ENCODE measurements at places on chromosomes 16 and 17.

DNA sequence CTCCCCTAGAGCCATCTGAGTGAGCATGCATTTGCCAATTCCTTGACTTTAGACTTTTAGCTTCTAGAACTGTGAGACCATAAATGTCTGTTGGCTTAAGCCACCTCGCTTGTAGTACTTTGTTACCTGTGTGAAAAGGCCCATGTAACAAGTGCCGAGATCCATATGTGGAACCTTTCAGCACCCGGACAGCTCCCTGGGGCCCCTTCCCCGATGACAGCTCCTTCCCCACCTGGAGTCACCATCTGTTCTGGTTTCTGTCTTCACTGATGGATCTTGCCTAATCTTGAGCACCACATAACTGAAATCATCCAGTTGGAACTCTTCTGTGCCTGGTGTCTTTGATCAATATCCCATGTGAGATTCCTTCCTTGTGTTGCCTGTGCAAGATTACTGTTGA is 78.9 kb upstream of the EEF2KMT start:
- no peak for DNase-seq

DNA sequence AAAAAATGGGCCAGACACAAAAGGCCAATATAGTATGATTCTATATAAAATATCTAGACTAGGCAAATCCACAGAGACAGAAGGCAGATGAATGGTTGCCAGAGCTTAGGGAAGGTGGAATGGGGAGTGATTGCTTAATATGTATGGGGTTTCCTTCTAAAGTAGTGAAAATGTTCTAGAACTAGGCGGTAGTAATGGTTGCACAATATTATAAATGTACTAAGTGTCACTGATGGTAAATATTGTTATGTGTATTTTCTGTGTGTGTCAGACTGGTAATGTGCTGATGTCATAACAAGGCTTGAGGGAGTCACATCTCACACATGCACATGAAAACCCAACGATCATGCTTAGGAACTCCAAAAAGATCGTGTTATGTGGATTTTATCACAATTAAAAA is 106.9 kb upstream of the SIAH1 start:
- DNase-seq, result no peak

- no peak for DNase-seq
Measured at GRCh38 chr17:77690271-77691161, 268.0 kb upstream of the TNRC6C start.

DNA sequence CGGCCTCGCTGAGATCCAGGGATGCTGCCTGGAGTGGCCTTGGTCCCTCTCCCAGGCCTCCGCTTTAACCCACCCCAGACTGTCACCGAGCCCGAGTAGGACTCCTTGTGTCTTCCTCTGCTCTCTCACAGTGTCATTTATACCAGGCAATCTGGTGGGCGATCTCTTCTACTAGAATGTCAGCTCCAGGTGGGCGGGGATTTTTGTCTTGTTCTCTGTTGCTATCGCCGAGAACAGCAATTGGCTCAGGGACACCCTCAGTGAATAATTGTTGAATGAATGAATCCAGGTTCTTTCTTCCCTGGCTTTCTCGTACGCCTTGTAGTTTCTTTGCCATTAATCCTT is 591 bp downstream of the DHX38 start:
- no peak for DNase-seq

DNA sequence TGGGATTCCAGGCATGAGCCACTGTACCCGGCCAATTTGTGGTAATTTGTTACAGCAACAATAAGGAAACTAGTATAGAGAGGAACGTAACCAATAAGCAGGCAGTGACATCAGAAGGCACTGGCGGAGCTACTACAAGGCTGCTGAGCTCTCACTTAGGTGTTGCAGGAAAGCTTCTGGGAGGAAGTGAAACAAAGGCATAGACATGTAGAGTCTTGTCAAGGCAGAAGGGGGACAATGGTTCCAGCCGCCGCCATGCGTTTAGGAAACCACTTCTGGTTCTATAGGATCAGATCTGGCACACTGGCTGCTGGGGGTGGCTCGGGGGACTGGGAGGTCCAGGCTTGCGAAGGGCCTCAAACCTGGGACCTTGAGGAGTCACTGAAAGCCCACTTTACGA is 9.4 kb upstream of the CPSF4L start:
- no peak for DNase-seq

DNA sequence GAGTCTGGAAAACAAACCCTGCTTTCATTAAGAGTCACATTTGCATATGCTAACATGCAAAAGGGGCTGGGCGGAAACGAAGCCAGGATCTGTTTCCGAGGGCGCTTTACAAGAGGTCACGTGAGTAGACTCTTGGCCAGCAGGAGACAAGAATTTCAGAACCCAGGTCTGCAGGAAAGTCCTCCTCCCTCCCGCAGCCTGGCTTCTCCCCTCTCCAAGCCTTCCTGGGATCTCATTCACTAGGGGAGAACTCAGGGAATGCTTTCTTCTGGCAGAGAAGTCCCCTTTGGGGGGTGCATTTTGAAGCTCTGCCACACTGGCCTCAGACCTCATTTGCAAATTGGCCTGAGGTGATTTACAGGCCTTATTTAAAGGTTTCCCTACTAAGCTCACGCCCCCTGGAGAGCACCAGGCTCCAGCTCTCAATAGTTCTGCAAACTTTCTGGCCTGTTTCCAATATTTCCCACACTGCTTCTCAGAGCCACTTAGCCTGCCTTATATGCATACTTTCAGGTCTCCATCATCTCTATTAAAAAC is 57.2 kb upstream of the CACNG5 start:
- no peak for DNase-seq

DNA sequence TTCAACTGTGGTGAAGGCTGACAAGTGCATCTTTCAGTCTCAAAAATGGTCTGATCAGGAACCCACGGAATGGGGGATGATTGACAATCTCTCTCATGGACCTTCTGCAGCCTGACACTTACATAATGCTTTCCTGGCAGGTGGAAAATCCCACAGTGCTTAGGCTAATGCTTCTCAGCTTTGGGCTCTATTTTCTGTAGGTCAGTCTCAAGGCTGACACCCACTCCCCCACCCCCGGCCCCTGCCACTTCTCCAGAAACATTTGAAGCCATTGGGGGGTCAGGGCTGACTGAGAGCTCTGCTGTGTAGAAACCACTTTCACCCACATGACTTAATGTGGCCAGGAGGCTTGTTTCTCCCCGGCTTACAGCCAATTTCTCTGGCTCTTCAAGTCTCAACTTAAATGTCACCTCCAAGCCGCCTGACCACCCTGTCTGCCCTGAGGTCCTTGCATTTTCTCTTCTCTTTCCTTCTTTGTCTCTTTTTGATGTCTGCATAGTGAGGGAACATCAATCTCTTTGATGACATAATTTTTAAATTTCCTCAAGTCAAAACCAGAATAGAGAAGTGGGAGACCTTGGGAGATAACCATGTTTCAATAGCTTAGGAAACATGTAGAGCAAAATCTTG is 16.7 kb upstream of the IRF8 start:
- DNase-seq, result no peak

All from AG04450 (cell line).